Anterior cingulate cortex (tissue), 58 donors: ENCODE measurements at places on chromosomes 1 and 21.

DNA sequence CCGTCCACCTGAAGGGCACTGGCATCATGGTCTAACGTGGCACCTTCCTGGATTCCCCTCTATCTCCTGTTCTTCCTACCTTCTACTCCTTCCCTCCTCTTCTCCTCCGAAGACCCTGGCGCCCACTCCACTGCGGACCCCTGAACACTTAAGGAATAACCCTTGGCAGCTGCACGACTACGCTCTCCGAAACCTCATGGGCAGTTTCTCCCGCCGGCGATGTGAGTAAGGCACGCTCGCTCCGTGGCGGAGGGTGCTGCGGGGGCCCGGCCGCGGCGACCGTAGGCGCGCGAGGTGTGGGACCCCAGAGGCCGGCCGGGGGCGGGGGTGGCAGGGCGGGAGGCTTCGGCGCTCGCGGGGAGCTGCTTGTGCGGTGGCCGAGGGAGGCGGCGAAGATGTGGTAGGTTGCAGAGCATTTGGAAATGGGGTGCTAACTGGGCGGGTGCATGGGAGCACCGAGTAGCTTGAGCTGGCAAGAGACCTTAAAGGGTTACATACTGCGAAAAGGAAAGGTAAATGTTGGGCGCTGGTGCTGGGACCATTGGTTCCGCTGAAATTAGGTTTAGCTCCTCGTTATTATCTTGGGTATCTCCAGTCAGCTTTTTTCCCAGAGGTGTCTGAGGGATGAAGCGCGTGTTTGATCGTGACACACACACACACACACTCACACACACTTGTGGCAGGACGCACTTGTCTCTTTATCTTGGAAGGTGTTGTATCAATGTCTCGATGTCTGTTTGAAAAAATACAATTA lies 876 bp downstream of the LRRC7 start:
- DNase-seq: no peak

- no peak for DNase-seq
Observed at GRCh38 chr1:87252406-87252805, 76.3 kb upstream of the LMO4 start.

DNA sequence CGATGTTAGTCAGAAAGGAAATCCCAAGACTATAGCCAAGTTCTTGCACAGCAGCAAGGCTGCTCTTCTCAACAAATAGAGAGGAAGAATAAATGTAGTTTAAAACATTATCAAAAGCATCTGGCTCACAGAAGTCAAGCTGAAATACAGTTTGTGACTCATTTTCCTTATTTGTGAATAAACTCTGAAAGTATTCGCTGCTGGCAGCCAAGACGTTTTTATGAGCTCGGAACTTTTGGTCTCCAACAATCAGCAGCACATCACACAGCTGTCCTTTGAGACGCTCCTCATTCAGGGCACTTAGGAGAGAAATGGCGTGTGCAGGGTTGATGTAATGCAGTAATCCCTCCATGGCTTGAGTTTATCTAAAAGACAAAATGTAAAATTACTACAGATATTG lies 16.4 kb downstream of the ZBTB21 start:
- DNase-seq: no peak

DNA sequence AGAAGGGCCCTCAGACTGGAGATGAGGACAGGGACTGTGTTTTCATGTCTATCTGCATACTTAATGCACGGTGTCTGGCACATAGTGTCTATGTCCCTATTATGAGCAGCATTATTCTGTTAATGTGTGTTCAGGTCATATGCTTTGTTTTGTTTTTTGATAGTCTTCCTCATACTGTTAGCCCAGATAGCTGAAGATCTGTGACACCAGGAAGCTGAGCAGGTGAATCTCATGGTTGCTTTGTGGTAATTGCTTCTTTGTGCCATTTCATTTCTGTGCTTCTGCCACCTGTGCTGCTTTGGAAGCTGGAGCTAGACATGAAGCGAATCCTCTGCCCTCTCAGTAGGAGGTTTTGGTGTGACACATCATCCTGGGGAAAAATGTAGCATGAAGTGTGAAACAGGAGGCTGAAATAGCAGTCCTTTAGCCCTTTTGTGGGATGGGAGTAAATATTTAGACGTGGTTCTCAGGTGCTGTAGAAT lies 15.8 kb downstream of the SMAP2 start:
- DNase-seq: no peak

- no peak for DNase-seq
Observed at GRCh38 chr1:14217384-14217783, 381.1 kb upstream of the KAZN start.

DNA sequence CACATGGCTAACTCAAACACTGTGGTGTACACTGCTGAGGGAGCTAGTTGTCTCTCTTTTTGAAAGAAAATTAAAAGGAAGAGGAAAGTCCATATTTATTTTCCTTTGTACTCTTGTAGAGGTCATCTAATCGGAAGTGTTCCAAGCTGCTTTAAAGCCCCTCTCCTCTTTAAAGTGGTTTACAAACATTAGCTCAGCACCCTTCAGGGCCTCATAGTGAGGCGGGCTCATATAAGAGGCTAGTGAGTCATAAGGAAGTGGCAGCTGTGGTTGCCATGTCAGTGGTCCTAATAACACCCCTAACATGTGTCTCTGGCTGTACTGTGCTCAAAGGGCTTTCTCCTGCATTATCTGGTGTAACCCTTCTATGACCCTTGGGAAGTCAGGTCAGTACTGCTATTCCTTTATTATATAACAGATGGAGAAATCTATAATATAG lies 104.4 kb upstream of the SERBP1 start:
- DNase-seq: no peak

DNA sequence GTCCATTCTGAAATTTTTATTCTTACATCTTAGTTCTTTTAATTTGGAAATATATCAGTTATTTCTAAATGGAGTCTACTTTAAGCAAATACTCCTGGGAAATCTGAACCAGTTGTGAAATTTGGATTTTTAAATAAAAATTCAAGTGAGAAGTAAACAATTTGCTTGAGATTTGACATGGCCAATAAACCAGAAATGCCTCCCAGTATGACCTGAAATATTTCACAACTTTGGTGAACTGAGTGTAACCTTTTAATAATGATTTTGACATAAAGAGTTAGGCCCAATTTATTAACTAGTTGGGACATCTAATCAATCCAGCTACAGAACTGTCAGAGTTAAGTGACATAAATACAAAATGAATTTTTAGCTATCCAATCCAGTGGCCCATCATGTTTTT lies 192.0 kb downstream of the ZC3H11B start:
- no peak for DNase-seq

- DNase-seq: no peak
Observed at GRCh38 chr21:17779496-17779895, 39.7 kb downstream of the C21orf91 start.

DNA sequence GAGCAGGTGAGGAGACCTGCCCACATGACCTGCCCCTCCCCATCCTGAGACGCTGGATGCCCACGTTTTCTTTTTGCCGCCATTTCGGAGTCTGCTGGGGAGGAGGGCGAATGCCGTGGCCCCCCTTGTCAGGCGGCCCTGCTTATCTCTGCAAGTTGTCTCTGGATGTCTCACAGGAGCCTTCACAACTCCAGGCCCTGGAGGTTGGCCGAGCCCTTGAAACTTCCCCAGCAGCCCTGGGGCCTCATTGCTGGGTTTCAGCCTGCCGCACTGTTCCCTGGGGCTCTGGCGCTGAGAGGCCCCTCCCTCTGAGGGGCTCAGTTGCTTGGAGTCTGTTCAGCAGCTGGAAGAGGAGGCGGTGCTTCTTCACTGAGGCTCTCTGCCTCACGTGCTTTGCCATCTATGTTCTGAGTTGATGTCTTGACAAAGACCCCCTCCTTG lies 29.8 kb upstream of the ZBTB21 start:
- no peak for DNase-seq

DNA sequence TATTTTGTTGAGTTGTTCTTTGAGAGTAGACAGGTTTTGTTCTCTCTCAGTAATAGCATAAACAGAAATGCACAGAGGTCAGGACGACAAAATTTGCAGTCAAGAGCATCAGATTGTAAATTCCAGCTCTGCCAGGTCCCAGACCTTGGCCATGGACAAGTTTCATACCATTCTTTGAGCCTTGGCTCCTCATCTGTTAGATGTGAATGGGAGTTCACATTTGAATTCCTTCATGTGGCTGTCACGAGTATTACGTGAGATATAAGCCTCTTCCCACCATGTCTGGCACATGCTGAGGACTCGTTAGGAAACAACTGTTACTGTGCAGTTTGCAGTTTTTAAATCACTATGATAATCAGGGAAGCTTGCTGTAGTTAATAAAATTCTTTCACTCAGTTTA lies 93.2 kb upstream of the KCTD3 start:
- DNase-seq: no peak

GRCh38 chr1:25447547-25447946 lies 16.9 kb downstream of the MACO1 start:
- DNase-seq: no peak

GRCh38 chr1:233933339-233933738 lies 28.9 kb downstream of the SLC35F3 start:
- DNase-seq: no peak

GRCh38 chr1:5271264-5271663 lies 616.9 kb downstream of the AJAP1 start:
- DNase-seq: no peak

GRCh38 chr1:3623441-3624199 lies 1.2 kb upstream of the TPRG1L start:
- no peak for DNase-seq
